ENCODE measurements at places on chromosomes 16 and 17.

DNA sequence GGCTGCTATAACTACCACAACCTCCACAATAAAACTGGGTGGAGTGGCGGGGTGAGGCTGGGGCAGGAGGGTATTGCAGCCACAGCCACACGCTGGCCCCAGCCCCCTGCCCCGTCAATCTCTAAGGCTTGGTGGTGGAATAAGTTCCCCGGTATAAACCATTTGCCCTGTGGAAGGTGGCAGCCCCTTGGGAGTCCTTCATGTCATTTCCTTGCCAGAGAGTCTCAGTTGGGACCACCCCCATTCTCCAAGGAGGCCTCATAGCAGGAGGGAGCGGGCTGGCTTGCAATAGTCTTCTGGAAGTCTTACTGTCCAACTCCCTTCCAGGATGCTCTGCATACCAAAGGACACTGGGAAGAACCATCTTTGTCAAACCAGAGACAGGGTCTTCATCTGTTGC is 19.4 kb downstream of the CD300A start:
- no peak for DNase-seq

DNA sequence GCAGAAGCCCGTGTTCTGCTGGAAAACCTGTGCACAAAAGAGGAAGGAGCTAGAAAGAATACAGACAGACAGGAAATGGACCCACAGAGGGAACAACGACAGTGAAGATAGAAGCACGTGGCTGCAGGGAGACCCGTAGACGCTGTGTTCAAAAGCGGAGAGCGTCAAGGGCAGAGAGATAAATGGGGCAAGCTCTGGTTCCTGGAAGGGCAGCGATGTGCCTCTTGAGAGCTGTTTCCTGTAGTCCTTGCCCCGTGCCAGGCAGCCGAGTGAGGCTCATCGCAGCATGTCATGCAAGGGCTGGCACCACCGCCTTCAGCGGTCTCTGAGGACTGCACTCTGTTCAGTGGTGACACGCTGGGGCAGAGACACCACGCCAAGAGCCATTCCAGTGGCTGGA is 43.6 kb upstream of the CACNG5 start:
- DNase-seq: peak; percentile 45

DNA sequence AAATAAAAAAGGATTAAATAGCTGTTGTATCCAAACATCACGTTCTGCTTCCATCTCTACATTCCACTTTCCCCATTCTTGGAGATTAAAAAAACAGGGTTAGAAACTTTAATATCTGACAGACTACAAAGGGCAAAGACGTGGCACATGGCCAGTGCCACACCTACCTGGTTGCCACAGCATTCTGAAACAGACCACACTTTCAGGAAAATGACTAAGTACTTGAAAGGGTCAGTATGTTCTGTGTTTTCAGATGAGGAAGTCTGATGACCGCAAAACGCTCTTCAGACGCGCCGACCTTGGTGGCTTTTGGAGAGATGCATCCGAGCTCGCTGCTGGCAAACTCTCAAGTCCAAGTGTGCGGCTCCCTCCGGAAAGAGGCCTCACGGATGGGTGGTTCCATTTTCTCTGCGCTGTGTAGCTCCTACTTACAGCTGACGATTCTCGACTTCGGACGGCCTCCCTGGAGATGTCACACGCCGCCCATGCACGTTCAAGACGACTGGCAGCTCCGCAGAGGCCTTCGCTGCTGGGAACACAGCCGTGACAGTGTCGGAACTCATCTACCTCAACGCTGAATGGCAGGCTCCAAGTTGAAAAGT is 15.5 kb downstream of the MAP1LC3B start:
- DNase-seq: peak; percentile 85

- DNase-seq: no peak
Measured at GRCh38 chr17:73427198-73427597, 115.4 kb upstream of the CDC42EP4 start.

DNA sequence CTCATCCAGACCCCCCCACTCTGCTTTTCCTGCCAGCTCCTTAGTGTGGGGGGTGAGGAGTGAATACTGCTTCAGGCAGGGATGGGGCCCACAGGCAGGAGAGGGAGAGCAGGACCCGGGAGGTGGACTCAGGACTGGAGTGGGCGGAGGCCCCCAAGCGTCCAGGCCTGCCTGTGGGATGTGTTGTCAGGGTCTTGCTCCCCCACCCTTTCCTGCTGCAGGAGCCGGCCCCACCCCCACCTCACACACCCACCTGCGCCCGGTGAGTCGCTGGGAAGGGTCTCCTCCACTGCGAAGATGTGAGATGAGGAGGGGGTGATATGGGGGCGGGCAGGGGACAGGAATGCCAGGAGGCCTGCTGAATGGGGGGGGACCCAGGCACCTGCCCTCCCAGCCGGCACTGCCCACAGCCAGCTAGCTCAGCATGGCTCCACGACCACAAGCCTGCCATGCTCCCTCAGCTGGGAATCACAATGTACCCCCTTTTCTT is 1.1 kb downstream of the FAM171A2 start:
- DNase-seq: no peak

DNA sequence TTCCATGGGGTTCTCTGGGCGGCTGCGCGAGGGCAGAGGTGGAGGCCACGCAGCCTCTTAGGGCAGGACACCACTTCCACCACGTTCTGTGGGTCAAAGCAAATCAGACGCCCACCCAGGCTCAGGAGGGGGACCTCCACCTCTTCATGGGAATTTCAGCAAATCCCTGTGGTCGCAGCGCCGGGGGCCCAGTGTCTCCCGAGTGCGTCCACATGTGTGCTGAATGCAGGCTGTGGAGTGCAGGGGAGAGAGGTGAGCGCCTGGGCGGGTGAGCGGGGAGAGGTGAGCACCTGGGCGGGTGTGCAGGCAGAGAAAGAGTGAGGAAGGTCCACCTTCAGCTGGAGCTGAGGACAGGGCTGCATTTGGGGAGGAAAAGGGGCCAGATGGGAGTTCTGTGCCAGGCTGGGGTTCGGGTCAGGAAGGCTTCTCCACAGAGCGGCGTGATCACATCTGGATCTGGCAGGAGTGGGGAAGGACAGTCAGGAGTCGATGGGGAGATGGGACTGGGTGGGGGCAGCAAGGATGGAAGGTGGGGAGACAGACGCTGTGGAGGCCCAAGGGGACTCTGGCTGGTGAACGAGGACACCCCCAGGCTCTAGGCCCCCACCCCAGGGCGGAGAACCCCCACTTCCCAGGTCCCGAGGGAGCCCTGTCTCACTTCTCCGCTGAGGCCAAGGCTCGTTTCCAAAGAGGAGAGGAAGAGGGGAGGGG is 36.8 kb upstream of the CBFA2T3 start:
- DNase-seq: no peak

GRCh38 chr17:80631142-80632045 is 86.8 kb downstream of the RPTOR start:
- DNase-seq: peak; percentile 9
